ENCODE measurements at places on chromosomes 13 and 19.

DNA sequence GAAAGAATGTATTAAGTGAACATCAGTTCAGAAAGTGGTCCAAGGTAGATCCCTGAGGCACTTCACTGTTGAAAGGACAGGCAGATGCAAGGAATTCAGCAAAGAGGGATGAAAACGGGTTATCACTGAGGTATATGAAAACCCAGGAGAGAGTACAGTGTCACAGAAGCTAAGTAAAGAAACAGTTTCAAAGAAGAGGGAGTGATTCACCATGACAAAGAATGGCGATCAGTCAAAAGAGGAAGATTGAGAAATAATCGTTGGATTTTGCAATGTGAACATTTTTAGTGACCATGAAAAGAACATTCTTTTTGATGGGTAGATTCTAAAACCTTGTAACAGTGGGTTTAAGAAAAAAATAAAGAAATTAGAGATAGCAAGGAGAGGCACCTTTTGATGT is 99.3 kb downstream of the EPSTI1 start:
- no peak for DNase-seq

- no peak for DNase-seq
These were observed 143.8 kb upstream of the ZNF507 start for GRCh38 chr19:32201636-32202051.

DNA sequence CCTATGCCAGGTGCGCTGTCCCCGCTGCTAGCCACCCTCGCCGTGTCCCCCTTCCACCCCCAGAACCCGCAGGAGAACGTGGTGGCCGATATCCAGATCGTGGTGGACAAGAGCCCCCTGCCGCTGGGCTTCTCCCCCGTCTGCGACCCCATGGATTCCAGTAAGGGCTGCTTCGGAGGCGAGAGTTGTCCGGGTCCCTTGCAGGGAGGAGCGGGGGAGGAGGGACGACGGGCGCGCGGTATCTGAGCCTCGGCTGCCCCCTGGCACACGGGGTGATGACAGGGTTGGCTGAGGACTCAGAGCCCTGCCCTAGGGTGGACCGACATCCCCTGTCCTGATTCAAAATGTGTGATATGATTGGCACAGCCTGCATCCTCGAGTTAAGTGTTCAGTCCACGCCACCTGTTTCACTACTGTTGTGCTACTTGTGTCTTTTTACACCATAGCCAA is 653 bp downstream of the MVB12A start:
- peak; percentile 31 for DNase-seq

- no peak for DNase-seq
These were observed 65.5 kb downstream of the TBC1D4 start for GRCh38 chr13:75416327-75417011.

DNA sequence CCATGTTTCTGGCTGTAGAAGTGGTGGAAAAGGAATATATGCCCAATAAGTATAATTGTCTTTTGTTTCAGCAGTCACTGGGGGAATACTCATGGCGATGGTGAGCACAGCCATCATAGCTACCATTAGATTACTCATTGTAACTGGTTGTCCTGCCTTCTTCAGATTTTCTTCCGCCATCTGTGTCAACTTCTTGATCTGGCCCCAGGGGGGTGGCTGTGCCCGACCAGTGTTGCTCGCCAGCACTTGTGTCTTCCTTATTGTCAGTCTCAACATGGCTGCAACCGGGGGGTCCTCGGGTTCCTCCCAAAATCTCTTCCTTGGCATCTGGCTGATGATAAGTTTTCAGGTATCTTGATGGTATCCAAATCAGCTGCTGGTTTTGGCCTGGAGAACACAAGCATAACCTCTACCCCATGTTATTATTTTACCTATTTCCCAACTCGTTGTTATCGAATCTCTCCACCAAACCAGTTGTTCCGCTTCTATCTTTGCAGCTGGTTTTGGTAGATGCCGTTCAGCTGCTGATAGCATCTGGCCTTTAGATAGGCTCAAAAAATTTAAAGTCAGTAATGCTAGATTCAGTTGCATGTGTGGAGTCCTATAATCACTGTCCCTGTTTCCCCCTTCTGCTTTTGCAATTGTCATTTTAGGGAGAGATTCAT is 23.0 kb upstream of the IL17D start:
- DNase-seq, result no peak

GRCh38 chr13:92609376-92609775 is 617.2 kb upstream of the GPC6 start:
- DNase-seq, result no peak

GRCh38 chr13:113091211-113091771 is 14.3 kb upstream of the F7 start:
- no peak for DNase-seq

DNA sequence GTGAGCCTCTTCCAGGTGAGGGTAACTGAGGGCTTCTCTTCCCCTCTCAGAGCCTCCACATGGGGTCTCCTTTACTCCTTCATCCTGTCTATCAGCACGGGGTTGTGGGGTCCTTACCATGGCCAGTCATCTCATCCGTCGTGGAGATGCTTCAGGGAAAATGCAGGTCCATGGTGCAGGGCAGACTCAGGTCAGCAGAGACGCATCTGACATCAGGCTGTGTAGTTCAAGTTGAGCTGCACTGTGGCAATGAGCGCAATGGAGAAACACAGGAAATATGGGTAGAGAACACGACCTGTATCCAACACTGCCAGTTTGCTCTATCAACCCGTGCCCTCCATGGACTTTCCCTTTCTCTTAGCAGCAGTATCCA is 13.9 kb downstream of the LILRA5 start:
- no peak for DNase-seq

GRCh38 chr19:29375429-29376119 is 150.2 kb upstream of the VSTM2B start:
- no peak for DNase-seq

- no peak for DNase-seq
These were observed 238.0 kb downstream of the VWA8 start for GRCh38 chr13:41722684-41723535.

- DNase-seq, result no peak
These were observed 431.8 kb upstream of the SGCG start for GRCh38 chr13:22748866-22749577.

GRCh38 chr13:40886017-40886416 is 96.6 kb downstream of the SLC25A15 start:
- DNase-seq, result no peak

DNA sequence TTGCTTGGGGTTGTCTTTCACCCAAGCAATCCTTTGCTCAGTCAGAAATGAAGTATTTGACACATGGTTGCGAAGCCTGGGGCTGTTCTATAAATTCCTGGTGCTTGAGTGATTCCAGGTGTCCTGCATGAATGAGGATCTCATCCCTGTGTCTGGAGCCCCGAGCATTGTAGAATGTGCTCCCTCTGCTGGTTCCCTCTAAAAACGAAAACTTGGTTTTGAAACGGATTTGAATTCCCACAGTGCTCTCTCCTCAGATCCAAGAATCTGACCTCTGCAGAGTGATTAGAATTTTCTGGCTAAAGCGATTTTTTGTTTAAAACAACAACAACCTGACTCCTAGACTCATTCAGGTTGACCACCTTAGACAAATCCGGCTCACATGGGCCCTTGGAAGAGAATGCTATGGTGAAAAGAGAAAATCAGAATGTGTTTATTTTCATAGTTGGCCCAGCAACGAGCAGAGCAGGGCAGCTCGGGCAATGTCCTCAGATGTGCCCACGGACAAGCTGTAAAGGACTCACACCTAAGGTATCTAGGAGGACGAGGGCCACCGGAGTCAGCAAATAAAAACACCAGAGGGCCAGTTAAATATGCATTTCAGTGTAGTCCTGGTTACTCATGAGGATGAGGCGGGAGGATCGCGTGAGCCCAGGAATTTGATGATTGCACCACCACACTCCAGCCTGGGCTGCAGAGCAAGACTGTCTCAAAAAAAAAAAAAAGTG is 8.7 kb upstream of the ATP12A start:
- peak; percentile 31 for DNase-seq

DNA sequence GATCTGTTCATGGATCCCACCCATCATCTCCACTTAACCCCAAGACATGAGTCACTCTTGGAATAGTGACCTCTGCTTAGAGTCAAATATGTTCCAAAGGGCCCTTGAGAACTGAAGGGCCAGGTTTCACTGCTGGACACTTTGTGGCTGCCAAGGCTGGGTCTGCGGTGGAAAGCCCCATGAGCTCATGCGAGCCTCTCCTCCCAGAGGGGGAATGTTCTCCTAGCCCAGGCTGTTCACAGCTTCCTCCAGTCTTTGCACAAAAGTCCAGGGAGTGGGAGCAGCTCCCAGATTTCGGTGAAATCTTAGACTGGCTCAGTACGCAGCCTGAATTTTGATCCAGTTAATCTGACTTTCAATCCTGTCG is 732 bp upstream of the DCLK1 start:
- DNase-seq, result no peak

GRCh38 chr13:83929157-83929556 is 46.9 kb upstream of the SLITRK1 start:
- DNase-seq, result no peak

- DNase-seq, result no peak
These were observed 21.3 kb upstream of the SLC1A5 start for GRCh38 chr19:46809534-46810272.

DNA sequence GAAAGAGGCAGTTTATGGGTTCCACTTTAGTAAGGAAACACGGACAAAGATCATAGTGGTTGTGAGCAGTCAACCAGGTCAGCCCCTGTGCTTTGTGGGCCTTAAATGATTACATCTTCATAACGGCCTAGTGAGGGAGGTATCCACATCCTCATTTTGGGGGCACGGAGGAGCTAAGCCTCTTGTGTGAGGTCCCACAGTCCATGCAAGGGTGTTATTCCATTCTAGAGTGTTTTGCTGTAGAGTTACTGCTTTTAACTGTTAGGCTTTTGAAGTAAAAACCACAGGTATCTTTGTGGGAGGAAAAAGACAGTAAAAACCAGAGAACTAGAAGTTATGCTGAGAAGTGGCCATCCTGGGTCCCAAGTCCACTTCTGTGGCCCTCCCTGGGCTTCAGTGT is 4.0 kb downstream of the NOP53 start:
- DNase-seq, result no peak

DNA sequence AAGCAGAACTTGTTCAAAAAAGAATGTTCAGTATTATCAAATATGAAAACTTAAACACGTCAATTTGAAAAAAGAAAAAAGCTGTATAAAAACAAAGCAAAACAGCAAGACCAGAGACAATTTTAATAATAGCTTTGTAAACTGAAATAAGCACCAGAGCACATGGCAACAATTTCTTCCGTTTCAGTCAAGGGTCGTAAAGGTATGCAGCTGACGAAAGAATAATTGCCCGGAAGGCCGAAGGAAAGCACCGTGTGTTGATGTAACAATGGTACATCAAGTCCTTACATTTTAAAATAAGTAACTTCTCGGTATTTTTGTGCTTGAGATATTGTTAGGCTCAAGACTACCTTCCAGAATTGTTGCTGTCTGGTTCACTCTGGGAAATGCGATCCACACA is 1.7 kb downstream of the PROSER1 start:
- peak; percentile 16 for DNase-seq

GRCh38 chr13:110185696-110186095 is 121.3 kb downstream of the COL4A1 start:
- no peak for DNase-seq

GRCh38 chr19:17376935-17377600 is at the start of gene PLVAP:
PLVAP (minus strand) TSS chr19:17377342; CDS start chr19:17377288, 54 bp downstream.
- DNase-seq, result no peak

DNA sequence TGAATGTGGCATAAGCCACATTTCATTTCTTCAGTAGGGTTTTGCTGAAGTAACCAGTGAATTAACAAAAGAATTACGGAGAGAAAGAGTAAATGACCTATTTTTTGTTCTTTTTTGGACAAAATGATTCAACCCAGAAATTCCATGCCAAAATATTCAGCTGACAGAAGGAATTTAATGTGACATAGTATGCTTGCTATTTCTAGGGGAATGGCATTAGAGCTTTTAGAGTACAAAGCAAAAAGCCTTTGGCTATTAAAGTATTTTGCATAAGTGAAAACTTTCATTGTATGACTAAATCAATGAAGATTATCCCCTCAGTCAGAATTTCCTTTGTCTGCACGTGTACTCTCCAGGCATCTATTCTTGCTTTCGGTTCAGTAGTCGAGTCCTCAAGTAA is 465.3 kb downstream of the COG6 start:
- DNase-seq, result no peak

- no peak for DNase-seq
These were observed 435.6 kb upstream of the SLITRK5 start for GRCh38 chr13:87235621-87236020.

- DNase-seq, result no peak
These were observed 209.2 kb downstream of the KCTD12 start for GRCh38 chr13:76677043-76677442.

- DNase-seq, result no peak
These were observed 472.7 kb downstream of the DIAPH3 start for GRCh38 chr13:59690857-59691500.

- DNase-seq, result no peak
These were observed 11.7 kb upstream of the SOX1 start for GRCh38 chr13:112055036-112055914.

- DNase-seq, result peak; percentile 85
These were observed 50.4 kb downstream of the MYO9B start for GRCh38 chr19:17125728-17126677.

- DNase-seq, result no peak
These were observed 217.0 kb upstream of the OBI1 start for GRCh38 chr13:78875792-78876580.
